ENCODE measurements at places on chromosomes 4 and X. TPM values are rescaled to one million over a fixed set of nuclear protein-coding genes. Genes with fewer than 3 reads are reported as not detected.

DNA sequence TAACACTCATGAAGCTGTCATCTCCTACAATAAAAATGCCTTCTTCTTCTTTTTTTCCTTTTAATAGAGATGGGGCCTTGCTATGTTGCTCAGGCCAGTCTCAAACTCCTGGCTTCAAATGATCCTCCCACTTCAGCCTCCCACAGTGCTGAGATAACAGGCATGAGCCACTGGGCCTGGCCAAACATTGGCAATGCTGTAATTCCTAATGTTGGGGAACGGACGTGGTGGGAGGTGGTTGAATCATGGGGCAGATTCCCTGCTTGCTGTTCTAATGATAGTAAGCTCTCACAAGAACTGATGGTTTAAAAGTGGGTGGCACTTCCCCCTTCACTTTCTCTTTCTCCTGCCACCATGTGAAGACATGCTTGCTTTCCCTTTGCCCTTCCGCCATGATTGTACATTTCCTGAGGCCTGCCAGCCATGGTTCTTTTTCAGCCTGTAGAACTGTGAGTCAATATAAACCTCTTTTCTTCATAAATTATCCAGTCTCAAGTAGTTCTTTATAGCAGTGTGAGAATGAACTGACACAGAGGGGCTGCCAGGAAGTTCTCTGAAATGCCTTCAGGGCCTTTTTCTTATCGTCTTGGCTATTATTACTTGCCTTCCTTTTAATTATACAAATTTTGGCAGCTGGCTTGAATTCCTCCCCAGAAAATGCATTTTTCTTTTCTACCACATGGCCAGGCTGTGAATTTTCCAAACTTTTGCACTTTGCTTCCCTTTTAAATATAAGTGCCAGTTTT, 93.0 kb downstream of the CENPC start:
- DNase-seq: no peak

- no peak for DNase-seq
Measured at GRCh38 chr4:139315221-139315675, 13.0 kb upstream of the NDUFC1 start.

DNA sequence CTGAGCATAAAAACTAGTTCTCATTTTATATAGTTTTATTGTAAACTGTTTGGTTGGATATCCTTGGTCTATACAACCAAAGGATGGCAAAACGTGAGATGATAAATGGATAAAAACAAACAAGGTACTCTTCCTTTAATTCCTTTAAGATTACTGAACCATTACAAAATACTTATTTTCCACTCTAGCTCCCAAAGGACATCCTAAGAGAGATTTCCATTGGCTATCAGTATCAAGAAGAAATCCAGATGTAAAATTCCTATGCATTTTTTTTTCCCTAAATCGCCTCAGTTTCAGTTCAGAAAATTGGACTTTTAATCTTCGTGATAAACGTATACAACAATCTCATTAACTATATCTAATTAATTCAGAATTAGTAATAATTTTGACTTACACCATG, 2.3 kb downstream of the FBXL5 start:
- DNase-seq: no peak

DNA sequence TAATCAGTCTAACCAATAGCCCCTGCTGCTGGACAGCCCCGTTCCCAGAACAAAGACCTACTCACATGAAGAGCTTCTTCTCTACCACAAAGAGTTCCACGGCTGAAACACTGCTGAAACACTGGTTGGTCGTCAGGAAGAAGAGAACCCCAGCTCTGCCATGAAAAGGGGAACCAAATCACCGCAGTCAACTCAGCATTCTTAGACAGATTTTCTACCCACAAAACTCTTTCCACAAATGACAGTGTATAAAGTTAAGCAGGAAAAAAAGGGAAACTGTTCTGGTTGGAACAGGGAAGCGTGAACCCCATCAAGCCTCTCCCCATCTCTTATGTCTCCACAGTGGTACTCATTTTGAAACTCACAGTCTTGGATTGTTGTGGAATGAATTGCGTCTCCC, 57.3 kb downstream of the ABCG2 start:
- DNase-seq: no peak

Gene ZBTB33
- total RNA-seq: 7.8 TPM

DNA sequence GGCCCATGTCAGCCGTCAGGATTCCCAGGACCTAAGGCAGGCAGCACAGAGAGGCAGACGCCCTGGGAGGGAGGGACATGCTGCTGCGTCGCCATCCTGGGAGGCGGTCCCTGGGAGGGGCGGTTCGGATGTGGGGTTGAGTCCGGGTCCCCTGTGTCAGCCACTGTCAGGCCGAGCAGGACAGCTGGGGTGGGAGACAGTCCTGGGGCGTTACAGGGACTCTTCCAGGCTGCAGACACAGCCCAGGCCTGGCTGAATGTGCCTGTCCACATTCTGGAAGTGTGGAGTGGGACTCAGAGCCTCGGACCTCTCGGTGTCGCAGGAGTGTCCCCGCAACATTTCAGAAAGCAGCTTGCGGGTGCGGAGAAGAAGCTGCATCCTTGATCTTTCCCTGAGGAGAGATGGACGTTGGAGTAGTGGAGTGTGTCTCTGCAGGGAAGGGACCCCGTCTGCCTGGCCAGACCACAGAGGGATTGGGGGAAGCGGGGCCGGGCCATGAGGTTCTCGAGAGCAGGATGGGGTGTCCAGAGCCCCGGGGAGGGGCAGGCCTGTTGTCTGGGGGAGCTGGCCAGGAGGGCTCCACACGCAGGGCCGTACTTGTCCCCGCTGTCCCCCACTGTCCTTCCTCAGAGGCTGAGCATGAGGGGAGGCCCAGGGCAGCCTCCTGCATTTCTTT, 6.1 kb downstream of the AKAP17A start:
- DNase-seq: peak; percentile 81

- DNase-seq: no peak
Measured at GRCh38 chr4:139171876-139172691, 4.9 kb downstream of the ELF2 start.

DNA sequence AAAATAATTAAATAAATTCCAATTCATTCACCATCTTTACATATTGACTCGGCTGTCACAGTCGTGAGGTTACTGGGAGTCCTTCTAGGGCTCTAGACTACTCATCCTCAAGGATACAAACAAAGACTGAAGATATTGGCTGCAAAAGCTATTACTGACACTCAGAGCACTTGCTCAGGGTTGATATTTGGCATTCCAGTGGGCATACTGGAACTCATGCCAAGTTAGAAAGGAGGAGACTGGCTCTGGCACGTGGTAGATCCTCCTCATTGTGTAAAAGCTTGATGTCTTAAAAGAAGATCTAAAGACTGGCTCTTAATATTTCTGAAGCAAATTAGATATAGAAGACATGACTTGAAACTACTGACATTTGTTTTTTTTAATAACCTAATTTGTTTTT, 172.7 kb downstream of the GPM6A start:
- no peak for DNase-seq

Gene CAMK2D
- total RNA-seq: 67.2 TPM

- DNase-seq: no peak
Measured at GRCh38 chr4:121139533-121140222, 24.4 kb downstream of the TNIP3 start.

Gene MMAA
- total RNA-seq: 5.8 TPM
